Gastroesophageal sphincter (tissue), 4 donors: ENCODE measurements at places on chromosomes 1 and 21. TPM values are rescaled to one million over a fixed set of nuclear protein-coding genes. Genes with fewer than 3 reads are reported as not detected.

Gene AMPD2
- total RNA-seq: 38.0 TPM

Gene COL9A2
- 1.6 TPM for total RNA-seq

Gene CD1E
- 0.49 TPM for total RNA-seq

Gene LCE1C
- not detected for total RNA-seq

Gene PLD5
- 1.4 TPM for total RNA-seq

Gene PPIH
- 22.1 TPM for total RNA-seq

- ATAC-seq: no peak
Observed at GRCh38 chr1:214282630-214283242, 1.8 kb downstream of the SMYD2 start.

- no peak for ATAC-seq
Observed at GRCh38 chr1:22930240-22930912, 42.3 kb downstream of the LACTBL1 start.

DNA sequence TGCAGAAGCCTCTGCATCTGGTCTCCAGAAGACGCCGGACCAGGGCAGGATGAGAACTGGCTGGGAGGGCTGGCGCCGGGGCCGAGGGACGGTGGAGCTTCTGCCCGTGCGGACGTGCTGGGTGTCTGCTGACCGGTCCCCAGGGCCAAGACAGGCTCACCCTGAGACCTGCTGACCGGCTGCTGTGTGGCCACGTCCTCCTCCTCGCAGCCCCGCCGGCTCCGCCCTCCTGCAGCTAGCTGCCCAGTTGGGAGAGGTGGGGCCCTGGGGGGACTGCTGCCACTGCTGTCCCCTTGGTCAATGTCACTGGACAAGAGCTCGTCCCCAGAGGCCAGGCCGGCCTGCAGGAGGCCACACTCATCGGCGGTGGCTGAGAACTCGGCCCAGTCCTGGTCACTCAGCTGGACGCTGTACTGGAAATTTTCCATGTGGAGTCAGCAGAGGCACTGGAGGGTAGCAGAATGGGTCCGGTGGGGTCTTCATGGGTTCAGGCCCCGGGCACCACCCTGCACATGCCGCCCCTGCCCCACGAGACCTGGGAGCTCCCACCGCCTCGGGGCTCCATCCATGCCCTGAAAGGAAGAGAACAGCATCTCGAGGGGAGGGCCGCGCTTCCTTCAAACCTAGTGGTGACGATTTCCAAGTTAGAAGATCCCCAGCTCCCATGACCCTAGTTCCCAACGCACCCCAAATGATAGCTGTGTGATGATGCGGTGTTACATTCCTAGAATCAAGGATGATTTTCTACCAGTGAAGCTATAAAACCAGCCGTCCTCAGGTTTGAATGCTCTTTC is 1.1 kb downstream of the PERM1 start:
- ATAC-seq: no peak

GRCh38 chr1:41901551-41901950 is 17.2 kb downstream of the HIVEP3 start:
- ATAC-seq: no peak

GRCh38 chr1:8742022-8742924 is 75.2 kb downstream of the RERE start:
- no peak for ATAC-seq

GRCh38 chr1:11301601-11302000 is 28.6 kb downstream of the UBIAD1 start:
- no peak for ATAC-seq

- ATAC-seq: no peak
Observed at GRCh38 chr1:41860771-41861170, 58.0 kb downstream of the HIVEP3 start.

DNA sequence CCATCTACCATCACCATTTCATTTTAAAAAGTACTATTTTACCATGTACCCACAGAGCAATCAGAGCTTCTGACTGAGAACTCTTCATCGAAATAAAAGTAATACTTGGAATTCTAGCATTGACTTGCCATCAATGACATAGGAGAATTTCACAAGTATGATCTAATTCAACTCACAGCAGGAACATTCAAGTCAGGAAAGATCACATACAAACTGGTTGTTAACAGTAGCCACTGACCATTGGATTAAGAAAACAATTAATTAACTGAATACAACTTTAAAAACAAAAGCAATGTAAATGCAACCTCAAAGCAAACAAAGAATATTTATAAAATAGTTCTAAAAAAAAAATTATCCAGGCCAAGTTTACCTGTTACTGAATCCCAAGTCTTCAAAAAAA is 18.8 kb downstream of the RNF115 start:
- ATAC-seq: no peak

DNA sequence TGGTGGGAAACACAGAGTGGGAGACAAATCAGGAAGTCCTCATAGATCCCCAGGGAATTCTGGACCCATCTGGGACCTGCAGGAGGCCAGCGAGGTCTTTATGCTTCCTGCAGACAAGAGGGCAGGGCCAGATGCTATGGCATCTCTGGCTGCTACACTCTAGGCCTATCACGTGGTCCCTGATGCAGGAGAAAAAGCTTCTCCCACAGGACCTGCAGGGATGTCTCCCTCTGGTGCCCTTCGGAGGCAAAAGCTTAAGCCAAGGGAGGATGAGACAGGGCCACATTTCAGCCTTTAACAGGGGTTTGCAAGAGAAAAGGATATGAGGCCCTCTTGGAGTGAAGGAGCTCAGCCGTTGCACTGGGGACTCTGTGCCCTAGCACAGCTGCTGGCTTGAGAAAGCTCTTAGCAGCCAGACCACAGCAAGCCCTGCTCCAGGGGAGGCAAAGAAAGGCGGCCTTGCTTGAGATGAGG is 243.0 kb downstream of the C1orf94 start:
- ATAC-seq: no peak
